ENCODE measurements at places on chromosomes 5 and 9.

DNA sequence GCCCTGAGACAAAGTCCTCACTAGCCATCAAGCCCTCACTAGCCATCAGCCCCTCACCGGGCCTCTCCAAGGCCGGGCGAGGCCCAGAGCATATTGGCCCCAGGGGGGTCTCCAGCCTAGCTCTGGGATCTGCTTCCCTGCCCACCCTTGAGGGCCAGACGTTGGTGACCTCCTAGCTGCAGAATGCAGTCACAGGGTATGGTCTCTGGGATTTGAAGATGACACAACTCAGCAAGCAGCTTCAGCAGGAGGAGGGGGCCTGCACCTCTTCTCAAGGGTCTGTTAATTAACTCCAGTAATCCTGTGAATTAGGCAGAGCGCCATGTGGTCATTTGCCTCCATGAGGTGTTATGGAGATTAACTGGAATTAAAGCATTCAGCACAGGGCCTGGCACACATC, 116.9 kb upstream of the SPOCK1 start:
- no peak for DNase-seq

DNA sequence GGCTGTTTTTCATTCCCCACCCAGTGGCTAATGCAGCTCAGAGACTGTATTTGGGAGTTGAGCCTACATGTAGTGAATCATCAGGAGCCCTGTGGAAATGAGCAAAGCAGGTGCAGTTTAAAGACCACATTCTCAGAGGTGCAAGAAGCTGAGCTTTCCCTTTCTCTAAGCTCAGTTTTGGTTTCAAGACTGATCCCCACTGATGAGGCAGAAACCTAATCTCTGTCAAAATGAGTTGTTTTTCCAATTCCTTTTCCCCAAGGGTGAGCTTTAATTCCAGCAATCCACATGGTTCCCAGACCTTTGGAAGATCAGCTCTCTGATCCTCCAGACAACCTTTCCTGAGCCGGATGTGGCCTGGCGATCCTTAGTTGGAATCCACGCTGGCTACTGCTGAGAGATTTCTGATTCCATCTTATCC, 420.5 kb downstream of the EBF1 start:
- DNase-seq: no peak

DNA sequence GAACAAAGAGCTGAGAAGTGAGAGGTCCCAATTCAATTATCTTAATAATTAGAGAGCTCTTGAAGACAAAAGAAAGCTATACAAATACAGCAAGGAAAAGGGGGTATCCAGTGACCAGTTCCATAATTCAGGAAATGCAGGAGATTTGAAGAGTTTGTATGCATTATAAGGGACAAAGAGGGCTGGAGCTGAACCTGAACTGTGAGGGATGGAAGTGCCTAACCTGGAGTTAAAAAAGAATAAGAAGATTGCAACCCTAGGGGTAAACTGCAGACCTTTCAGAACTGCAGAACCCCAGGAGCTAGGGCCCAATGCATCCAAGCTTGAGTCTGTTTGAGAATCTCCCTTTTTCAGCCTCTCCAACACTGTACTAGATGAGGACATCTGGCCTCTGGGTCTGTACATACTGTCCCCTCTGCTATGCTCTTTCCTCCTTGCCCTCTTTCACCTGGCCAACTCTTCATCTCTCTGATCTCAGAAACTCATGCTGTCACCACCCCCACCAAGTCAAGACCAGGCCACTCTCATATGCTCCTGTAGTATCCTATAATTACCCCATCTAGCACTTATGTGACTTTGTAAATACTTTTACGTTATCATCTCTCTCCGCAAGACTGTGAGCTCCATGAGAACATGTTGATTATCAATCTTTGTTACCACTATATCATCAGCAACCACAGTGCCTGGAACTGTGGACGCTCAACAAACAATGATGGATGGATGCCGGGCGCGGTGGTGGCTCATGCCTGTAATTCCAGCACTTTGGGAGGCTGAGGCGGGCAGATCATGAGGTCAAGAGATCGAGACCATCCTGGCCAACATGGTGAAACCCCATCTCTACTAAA, 6.6 kb upstream of the PRKACG start:
- DNase-seq: no peak

GRCh38 chr9:114300153-114300845, 22.6 kb upstream of the ORM1 start:
- no peak for DNase-seq

GRCh38 chr5:44774279-44774880, 34.4 kb upstream of the MRPS30 start:
- no peak for DNase-seq

DNA sequence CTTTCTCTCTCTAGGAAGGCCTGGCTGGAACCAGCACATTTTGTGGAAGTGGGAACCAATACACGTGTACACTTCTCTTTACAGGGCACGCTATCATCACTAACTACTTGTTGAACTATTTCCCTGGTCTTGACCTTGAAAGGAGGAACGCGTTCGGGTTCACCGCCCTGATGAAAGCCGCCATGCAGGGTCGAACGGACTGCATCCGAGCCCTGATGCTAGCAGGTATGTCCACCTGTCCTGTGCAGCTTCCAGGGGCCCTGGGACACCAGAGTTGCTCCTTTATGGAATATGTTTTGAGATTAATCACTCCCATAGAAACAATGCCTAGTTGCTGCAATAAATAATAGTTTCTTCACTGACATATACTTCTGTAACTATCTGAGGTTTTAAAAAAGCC, 74.1 kb downstream of the ANKRD33B start:
- DNase-seq: no peak

- DNase-seq: no peak
These were observed 314.5 kb downstream of the CCDC171 start for GRCh38 chr9:15867334-15867733.

DNA sequence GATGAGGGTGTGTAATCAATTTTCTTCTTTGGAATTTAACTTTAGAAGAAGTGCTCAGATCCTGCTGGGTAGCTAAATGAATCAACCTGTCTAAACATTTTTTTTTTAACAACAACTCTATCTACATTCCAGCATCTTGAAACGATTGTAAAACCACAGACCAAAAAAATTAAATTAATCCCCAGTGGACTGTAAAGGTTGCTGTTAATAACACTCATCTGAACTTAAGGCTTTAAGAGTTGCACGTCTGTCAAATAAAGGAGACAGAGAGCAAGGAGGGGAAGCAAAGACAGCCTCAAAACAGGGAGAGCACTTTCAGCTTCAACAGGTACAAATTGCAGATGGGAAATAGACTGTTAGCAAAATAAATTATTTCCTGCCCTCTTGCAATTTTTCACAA, 548.5 kb downstream of the DTWD2 start:
- no peak for DNase-seq

DNA sequence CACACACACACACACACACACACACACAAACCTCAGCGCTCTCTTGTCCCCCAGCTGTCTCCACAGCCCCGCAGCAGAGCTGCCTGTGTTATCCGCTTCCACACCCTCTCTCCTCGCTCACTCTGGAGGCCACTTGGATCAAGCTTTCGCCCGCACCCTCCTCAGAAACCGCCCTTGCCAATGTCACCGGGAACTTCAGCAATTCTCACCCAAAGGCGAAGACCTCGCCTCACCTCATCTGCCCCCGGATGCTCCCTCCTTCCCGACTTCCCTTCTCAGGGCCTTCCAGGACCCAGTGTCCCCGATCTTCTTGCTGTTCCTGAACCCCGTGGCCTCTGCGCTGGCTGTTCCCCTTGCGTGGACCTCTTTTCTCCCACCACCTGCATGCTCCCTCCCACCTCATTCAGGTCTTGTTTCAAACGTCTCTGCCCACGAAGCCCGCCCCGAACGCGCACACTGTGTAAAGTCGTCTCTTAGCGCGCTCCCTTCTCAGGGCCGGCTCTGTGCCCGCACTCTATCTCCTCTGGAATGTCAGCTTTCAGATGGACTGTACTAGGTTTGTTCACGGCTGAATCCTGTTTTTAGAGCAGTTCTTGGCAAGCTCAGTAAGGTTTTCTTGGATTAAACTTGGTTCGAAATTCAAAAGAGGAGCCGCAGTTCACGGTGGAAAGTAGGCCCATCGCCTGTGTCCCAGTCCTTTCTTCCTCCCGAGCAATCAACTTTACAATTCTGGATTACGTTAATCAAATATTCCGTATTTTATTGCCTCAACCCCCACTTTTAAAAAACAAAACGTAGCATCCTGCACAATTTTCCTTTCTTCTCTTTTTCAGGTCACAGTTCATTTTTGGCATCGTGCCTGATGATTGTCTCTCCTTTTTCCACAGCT, 1.0 kb upstream of the TRIM7 start:
- DNase-seq: no peak

GRCh38 chr9:129124506-129125069, 13.4 kb downstream of the PTPA start:
- no peak for DNase-seq

DNA sequence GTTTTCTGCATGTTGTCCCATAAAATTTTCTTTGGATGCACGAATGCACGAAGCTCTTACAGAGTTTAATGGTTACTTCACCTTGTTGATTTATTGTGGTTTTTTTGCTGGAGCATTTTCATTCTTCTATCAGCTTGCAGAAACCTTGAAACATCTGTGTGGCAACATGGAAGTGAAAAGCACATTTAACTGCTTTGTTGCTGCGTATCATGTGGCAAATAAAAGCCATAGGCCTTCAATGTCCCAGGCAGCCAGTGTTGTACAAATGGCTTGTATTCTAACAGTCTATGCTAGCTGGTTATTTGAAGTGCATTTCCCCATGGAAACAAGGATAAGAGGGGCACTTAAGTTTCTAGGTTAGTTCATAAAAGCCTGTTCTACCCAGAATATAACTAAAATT, 42.5 kb upstream of the RASGRF2 start:
- DNase-seq: no peak

GRCh38 chr5:148620696-148621095, 33.6 kb downstream of the HTR4 start:
- no peak for DNase-seq

DNA sequence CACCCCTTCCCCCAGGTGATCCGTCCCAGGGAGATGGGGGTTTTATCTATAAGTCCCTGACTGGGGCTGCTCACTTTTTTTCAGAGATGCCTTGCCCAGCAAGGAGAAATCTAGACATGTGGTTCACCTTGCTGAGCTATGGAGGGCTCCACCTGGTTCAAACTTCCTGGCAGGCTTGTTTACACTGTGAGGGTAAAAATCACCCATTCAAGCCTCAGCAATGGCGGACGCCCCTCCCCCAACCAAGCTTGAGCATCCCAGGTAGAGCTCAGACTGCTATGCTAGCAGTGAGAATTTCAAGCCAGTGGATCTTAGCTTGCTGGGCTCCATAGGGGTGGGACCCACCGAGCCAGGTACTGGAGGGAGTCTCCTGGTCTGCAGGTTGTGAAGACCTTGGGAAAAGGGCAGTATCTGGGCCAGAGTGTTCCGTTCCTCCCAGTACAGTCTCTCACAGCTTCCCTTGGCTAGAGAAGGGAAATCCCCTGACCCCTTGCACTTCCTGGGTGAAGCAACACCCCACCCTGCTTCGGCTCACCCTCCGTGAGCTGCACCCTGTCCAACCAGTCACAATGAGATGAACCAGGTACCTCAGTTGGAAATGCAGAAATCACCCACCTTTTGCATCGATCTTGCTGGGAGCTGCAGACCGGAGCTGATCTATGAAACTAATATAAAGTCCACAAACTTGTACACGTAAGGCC, 231.7 kb downstream of the CTNND2 start:
- DNase-seq: no peak

- DNase-seq: no peak
These were observed 21.6 kb downstream of the LPCAT1 start for GRCh38 chr5:1502046-1502736.

- no peak for DNase-seq
These were observed 204.4 kb upstream of the DMRT1 start for GRCh38 chr9:636931-637591.

- no peak for DNase-seq
These were observed 26.6 kb upstream of the CREBRF start for GRCh38 chr5:173029499-173029921.

DNA sequence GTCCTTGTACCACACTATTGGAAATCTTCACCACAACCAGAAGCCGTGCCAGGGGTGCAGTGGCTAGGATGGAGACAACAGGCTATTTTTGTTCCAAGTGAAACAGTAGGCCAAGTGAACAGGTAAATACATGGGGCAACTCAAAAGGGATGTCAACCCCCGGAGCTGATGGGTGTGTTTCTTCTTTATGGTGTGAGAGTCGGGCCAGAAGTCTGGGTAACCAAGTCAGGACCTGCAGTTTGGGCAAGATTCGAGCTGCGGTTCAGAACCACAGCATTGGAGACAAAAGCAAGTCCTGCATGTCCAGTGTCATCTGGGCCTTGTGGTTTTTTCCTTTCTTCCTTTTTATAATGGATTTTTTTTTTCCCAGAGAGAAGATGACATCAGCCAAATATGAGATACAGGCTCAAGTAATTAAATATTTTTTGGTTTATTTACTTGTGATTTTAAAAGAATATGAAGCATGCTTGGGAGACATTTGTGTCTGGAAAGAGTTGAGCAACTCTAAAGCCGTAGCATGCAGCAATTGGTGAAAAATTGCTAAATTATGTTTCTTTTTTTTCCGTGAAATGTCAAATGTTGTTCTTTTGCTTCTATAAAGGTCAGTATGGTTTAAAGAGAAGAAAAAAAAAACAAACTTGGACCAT, 261.6 kb downstream of the ARRDC3 start:
- no peak for DNase-seq

- no peak for DNase-seq
These were observed 12.7 kb downstream of the IRF1 start for GRCh38 chr5:132477784-132478365.

DNA sequence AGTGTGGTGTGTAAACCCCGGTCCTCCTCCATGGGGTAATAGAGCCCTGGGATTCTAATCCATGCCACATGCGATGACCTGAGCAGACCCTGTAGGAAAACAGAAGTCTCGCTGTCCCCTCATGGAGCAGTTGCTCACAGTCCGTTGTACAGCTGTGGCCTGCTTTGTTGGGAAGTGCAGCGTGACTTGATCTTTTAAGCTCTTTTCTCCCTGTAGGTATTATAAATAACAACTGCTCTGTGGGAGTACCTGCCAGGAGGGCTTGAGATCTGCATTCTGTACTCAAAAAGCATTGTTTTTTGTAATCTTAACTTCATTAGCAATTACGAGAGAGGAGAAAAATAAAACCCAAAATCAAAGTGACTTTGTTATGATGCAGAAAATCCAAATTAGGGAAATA, 17.3 kb downstream of the MEGF10 start:
- DNase-seq: no peak

- DNase-seq: no peak
These were observed 16.1 kb downstream of the SV2C start for GRCh38 chr5:76099286-76099702.

All from lower leg skin (tissue), 4 donors.